ENCODE measurements at places on chromosomes 13 and 19.
A peak's percentile ranks its signal among the peaks of the same experiment; 100 is the strongest.

DNA sequence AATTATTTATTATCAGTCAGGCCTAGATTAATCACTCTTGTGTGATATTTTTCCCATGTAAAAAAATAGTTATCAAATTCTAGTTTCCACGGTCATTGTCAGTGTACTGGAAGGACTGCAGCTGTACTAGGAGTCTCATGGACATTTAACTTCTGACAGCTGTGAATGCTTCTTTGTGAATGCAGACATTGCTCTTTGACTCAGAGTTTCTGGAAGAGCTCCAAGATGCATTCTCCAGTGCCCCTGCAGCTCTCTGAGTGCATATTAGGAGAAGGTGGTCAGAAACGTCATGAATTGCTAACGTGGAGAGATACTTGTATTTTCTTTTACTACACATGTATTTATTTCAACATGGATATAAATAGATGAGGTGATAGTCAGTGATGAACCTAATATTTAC, 9.7 kb upstream of the SLITRK5 start:
- DNase-seq, result no peak

DNA sequence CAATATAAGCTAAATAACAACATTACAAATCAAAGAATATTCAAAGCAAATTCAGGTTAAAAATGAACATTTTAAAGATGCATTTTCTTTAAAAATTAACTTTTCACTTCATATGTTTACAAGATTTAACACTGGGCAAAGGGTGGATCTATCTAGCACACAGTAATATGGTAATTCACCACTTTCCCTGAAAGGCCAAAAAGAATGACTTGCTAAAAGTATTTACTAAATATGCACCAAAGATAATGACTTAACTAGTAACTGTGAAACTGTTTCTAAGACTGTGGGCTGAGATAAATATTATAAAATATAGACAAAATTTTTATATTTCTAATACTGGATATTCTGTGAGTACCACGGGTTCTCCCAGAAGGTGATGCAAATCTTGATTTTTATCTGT, 4.5 kb upstream of the EEF1AKMT1 start:
- DNase-seq, result no peak

GRCh38 chr13:40379196-40379595, 287.2 kb downstream of the FOXO1 start:
- no peak for DNase-seq

GRCh38 chr19:8601796-8602195, 8.7 kb downstream of the ADAMTS10 start:
- no peak for DNase-seq

GRCh38 chr19:41795031-41795461, 1.3 kb upstream of the CEACAM3 start:
- peak; percentile 76 for DNase-seq

GRCh38 chr13:106522898-106523525, 12.4 kb downstream of the EFNB2 start:
- no peak for DNase-seq

DNA sequence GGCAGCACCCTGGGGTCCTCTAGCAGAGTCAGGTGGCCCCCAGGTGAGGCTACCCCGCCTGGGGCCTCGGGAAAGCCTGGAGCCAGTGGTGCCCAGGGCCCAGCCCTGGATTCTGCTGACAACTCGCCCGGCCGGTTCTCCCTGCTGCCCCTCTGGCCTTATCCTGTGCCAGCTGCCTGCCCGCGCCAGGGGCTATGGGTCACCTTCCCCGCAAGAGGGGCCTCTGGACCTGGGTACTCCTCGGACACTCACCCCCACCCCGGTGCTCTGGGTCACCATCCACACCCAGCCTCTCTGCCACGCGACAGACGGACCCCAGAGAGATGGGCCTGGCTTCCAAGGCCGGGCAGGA, 24.0 kb downstream of the ZBTB7A start:
- DNase-seq, result no peak

All from WTC11 (cell line).